ENCODE measurements at places on chromosomes 4 and X. TPM values are rescaled to one million over a fixed set of nuclear protein-coding genes. Genes with fewer than 3 reads are reported as not detected.

- DNase-seq: peak; percentile 67
These were observed 909 bp upstream of the SLAIN2 start for GRCh38 chr4:48340276-48340964.

- no peak for DNase-seq
These were observed 52.2 kb downstream of the AFAP1 start for GRCh38 chr4:7887436-7887835.

GRCh38 chrX:151902813-151903591 lies 9.7 kb upstream of the MAGEA4 start:
- peak; percentile 88 for DNase-seq

DNA sequence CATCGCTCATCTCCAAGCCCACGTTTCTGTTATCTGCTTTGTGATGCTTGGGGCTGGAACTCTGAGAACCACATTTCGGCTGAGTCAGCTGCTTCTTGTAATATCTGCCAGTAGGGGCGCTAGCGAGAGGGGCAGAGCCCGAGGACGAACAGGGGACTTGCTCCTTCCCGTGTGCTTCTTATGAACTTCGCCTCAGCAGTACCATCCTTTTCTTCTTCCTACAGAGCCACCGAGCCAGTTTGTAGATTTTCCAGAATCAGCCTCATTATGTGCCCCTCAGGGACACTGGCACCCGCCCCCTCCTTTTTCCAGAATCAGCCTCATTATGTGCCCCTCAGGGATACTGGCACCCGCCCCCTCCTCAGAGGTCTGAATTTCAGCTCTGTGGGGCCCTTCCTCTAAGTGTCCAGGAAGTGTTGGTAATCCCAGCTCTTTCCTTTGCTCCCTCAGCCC lies 441.7 kb upstream of the RASGEF1B start:
- no peak for DNase-seq

DNA sequence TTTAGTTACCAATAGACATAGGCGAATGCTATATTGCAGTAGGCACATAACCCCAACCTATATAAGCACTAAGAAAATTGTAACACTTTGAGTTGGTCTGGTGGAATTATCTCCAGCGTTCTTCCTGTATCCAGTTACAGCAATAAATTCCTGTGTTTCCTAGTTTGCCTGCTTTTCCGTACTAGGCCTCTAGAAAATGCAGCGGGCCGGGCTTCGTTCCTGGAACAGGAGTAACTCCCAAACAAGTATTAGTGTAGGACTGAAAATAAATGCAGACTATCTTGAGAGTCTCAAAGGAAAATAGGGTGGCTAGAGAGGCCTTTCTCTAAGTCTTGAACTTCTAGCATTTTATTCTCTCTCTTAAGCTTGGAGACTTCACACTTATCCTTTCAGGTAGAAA lies 159.8 kb downstream of the OR13H1 start:
- peak; percentile 0 for DNase-seq

The PGAM4 gene
- total RNA-seq: 0.82 TPM

DNA sequence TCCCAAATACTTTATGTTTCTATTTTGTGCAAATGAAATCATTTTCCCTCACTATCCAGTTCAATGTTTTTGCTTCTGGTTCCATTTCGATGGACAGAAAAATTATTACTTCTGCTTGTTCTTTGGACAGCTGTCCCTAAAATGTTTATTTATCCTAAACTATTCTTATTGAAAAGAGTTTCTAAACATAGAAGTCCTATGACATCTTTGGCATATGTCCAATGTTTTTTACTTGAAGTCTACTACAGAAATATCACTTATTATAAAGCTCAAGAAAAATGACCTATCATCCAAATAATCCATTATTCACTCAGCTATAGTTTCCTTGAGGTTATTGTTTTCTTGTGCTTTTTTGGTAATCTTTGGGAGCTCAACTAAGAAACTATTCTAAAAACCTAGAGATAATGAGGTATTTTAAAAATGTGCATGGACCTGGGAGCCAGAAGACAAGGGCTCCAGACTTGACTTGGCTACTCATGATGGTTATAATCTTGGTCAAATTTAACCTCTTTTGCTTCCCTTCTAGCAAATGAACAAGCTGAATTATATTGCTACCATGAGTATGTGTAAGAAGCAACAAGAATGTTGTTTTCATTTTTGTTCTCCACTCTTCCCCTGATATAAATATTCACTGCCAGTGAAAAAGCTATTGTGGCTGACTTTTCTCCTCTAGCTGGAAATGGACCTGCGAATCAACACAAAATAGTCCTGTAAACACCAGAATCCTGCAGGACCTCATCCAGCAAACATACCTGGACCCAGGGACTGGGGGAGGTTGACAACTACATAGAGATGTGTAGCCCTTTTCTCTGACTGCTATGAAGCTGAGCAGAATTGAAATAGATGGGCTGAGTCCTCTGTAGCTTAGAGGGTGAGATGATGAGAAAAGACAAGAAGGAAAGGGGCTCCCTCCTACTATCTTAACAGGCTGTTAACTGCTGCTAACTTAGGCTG lies 137.4 kb downstream of the FRYL start:
- DNase-seq: no peak

The SYTL5 gene
- total RNA-seq: 0.08 TPM

The PPM1K gene
- total RNA-seq: 5.8 TPM

The SH2D1A gene
- not detected for total RNA-seq

The FAM184B gene
- 0.05 TPM for total RNA-seq

The GABRG1 gene
- total RNA-seq: not detected

GRCh38 chrX:50707405-50707804 lies 106.6 kb downstream of the SHROOM4 start:
- no peak for DNase-seq

The DGAT2L6 gene
- not detected for total RNA-seq

GRCh38 chrX:9033179-9033578 lies 748 bp downstream of the FAM9B start:
- DNase-seq: no peak

GRCh38 chr4:82898322-82899243 lies 2.0 kb upstream of the THAP9 start:
- DNase-seq: peak; percentile 88

The MAGEC3 gene
- total RNA-seq: 0.24 TPM

- no peak for DNase-seq
These were observed 183.8 kb upstream of the NUDT10 start for GRCh38 chrX:51148848-51149247.

The PPA2 gene
- 51.8 TPM for total RNA-seq

GRCh38 chr4:168259096-168259495 lies 59.5 kb downstream of the DDX60 start:
- no peak for DNase-seq

The EFHC2 gene
- total RNA-seq: not detected

DNA sequence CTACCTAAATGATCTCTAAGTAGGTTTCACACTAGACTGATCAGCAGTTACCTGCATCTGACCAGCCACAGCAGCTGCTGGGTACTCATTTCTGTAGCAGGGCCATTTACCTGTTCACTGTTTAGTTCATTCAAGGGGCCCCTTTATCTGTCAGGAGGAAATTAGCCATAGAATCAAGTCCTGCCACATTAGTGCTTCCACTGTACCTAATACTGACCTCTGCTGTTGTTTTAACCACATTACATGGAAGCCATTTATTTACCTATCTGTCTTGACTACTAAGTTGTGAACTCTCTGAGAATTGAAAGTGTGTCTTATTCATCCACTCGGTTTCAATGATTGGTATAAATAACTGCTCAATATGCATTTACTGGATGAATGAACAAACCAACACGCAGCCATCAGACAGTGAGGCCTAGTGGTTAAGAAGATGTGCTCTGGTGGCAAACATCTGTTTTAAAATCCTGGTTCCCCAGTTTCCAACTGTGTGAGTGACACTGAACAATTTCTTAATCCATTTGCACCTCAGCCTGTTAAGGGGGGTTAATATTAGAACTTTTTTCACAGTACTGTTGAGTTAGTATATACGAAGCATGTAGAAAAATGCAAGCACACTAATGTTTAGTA lies 30.0 kb upstream of the ANXA5 start:
- peak; percentile 71 for DNase-seq

GRCh38 chrX:102720237-102721168 lies at the start of gene GPRASP3:
Gene GPRASP3 (plus strand): TSS chrX:102720743. CDS start chrX:102748996, 28,253 bp downstream.
- DNase-seq: no peak

The ZCCHC12 gene
- not detected for total RNA-seq

- no peak for DNase-seq
These were observed 700 bp downstream of the VMA21 start for GRCh38 chrX:151397741-151398070.

DNA sequence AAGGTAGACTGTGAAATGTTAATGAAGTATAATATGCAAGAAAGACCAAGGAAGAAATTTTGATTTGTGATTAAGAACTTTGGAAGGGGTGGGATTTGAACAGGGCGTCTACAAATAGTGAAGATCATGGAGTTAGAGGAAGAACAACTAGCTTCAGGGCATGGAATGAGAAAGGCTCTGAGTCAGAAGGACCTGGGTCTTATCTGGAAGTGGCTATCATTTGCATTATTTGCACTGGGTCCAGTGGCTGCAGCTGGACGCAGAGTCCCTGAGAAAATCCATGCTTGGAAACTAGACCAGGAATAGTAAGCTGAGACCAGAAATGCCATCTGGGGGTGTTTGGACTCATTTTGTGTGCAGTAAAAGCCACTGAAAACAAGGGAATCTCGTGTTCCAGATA lies 4.3 kb upstream of the LIMCH1 start:
- DNase-seq: no peak

DNA sequence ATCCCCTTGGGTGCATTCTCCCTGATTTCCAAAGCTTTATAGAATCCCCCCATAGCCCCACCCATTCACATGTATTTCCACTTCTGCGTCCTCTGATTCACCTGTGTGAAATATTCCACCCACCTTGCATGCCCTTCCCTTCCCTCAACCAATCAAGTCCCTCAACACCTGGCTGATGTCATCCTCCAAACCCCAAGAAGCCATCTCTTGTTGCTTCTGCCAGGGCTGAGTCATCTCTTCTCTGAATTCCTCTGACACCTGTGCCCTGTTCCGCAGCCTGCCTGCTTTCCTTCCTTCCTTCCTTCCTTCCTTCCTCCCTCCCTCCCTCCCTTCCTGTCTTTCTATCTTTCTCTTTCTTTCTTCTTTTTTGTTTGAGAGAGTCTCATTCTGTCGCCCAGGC lies 9.9 kb downstream of the CRMP1 start:
- no peak for DNase-seq

The SASH3 gene
- total RNA-seq: not detected

Measured in HFFc6 (cell line).